ENCODE measurements at places on chromosomes 1 and 21. TPM values are rescaled to one million over a fixed set of nuclear protein-coding genes. Genes with fewer than 3 reads are reported as not detected.

DNA sequence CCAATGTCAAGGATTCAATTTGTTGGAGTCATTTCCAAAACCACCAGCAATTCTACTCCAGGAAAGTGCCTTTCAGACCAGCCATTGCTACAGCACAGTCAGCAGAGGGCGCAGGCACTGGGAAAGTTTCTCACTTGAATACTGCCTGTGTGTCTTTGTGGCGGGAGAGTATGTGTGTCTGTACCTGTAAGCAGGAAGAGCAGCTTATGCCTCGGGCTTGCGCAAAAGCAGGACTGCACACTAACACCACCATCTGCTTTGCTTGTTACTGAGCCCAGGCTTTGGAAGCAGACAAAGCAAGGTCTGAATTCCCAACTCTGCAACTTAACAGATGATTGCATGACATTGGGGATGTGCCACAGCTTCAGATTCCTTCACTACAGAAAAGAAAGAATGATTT, 7.0 kb upstream of the CTSE start:
- DNase-seq = no peak

DNA sequence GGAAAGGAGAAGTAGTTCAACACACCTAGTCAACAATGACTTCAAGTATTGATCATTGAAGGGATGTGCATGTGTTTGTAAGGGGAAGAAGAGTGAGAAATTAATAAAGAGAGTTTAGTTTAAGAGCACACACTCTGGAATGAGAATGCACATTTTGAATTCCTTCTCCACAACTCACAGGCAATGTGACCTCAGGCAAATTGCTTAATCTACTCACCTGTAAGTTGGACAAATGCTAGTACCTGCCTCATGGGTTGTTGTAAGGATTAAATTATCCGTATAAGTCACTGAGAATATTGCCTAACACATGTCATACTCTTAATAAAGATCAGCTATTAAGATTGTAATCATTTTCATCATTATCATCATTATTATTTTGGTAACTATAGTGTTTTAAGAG, 204.0 kb upstream of the NFIA start:
- DNase-seq = no peak

GRCh38 chr1:3121401-3122210, 52.6 kb downstream of the PRDM16 start:
- DNase-seq = peak; percentile 72

- DNase-seq = no peak
Observed at GRCh38 chr1:67717876-67718275, 32.9 kb downstream of the GADD45A start.

MCOLN3 gene
- 5.5 TPM for total RNA-seq

DNA sequence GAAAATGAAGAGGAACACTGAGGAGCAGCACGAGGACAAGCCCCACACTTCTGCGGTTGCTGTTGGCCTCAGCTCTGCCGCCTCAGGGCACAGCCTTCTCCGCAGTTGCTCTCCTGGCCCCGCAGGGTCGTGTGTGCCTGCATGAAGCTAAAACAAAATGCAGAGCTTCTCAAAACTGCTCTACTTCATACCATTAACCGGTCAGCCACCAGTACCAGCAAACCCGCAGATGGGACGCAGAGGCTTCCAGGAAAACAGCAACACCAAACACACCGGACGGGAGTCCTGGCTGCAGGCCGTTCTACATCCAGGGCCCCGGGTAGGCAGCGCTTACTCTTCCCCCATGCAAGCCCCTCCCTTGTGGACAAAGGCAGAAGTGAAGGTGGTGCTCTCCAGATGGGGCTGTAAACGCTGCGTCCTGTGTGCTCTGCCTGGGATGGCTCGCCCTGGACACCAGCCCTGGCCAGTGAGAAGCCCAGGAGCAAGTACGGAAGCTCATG, 7.1 kb upstream of the C1orf159 start:
- no peak for DNase-seq

DNA sequence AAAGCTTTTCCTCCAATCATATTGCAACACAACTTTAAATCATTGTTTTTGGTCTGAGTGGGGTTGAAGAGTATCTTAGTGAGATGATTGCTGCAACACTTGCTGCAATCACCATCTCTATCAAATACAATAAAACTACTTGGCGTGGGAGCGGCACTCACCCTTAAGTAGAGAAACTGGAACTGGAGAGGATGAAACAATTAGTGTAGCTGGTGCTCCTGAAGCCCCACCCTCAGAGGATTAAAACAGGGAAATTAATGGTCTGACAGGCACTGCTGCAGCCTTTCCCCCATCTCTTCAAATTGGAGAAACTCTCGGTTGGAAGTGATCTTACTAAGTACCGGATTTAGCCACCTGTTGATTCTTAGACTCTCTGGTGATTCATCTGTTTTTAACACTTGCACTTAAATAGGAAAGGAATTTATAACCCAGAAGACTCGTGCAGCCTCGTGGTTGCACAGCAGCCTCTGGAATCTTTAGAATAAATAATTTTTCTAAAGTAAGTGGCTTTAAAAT, 80.5 kb upstream of the KIF26B start:
- peak; percentile 68 for DNase-seq

- no peak for DNase-seq
Observed at GRCh38 chr1:41313661-41314131, 47.5 kb upstream of the FOXO6 start.

S100A14 gene
- 159 TPM for total RNA-seq

DNA sequence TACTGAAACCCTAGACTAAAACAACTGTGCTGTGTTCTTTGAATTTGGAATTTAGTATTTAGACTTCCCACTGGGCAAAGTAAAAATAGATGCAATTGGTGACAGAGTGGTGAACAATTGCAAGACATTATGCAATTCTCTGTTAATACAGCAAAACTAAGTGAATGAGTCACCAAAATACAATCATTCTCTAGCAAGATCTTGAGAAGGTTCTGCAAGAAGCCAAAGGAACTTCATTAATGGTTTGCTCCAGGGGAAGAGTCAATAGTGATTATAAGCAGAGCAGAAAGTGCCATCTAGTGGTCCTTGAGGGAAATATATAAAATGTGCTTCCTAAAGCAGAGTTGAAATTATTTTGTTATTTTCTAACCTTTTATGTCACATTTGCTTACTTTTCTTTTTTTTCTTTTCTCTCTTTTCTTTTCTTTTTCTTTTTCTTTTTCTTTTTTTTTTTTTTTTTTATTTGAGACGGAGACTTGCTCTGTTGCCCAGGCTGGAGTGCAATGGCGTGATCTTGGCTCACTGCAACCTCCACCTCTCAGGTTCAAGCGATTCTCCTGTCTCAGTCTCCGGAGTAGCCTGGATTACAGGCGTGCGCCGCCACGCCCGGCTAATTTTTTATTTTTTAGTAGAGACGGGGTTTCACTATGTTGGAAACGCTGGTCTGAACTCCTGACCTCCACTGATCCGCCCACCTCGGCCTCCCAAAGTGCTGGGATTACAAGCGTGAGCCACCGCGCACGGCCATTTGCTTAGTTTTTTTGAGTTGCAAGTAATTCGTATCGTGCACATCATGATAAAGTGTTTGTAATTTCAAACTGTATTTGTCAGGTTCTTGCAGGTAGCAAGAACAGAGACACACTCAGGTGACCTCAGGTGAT, 99.2 kb downstream of the CTH start:
- peak; percentile 27 for DNase-seq

GRCh38 chr1:225378880-225379279, 49.0 kb downstream of the LBR start:
- DNase-seq = no peak

GRCh38 chr1:242745079-242745478, 220.6 kb upstream of the PLD5 start:
- DNase-seq = no peak

DNA sequence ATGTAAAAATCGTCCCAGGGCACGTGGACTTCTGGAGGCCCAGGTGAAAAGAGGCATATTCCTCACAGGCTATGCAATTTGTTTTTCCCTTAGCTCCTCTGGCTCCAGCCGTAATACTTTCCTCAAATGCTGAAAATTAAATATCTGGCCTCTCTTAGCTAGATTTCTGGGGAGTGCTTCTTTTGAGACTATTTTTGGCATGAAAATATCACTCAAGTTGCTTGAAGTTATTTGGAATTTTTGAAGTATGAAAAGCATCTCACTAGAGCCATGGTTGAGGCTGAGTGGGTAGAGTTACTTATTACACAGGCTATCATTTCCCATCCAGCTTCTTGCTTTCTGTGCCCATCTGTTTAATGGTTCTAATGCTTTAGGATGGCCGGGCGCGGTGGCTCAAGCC, 59.7 kb downstream of the MYOM3 start:
- no peak for DNase-seq

PIK3R3 gene
- total RNA-seq = 22.0 TPM

GRCh38 chr1:71657891-71658679, 577.2 kb upstream of the ZRANB2 start:
- no peak for DNase-seq

CLCA4 gene
- not detected for total RNA-seq

- DNase-seq = no peak
Observed at GRCh38 chr1:51310871-51311613, 19.3 kb downstream of the TTC39A start.

- no peak for DNase-seq
Observed at GRCh38 chr1:61220536-61220935, 138.2 kb downstream of the NFIA start.

GBP2 gene
- 99.9 TPM for total RNA-seq

DNA sequence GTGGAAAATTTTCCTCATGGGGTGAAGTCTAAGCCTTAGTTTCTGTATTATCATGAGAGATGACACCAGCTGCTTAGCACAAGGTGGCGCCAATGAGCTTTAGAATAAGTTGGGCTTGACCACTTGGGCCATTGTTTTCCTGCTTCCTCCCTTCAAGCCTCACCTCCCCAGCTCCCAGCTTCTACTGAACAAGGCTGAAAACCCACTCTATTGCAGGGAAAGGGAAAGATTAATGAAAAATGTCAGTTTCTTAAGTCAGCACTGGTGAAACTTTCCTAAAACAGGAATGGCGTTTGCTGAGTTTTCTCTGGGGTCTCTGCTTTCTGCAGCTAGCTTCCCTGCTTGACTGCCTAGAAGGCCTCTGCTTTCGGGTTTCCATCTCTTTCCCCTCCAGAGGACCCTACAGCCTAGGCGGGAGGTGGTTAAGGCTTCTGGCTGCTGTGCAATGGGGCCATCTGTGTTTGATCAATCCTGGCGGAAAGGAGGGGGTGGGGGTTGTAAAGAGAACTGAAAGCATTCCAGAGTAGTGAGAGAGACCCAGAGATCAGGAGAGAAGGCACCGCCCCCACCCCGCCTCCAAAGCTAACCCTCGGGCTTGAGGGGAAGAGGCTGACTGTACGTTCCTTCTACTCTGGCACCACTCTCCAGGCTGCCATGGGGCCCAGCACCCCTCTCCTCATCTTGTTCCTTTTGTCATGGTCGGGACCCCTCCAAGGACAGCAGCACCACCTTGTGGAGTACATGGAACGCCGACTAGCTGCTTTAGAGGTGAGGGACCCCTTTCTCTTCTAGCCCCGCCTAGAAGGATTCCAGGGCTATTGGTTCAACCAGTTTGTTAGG, at the start of gene OLFML3:
OLFML3 (plus strand) TSS at position 612 of the 840 bp plus-strand sequence; CDS start at position 655, 43 bp downstream.
- DNase-seq = no peak

GRCh38 chr1:217418269-217419193, 212.4 kb downstream of the GPATCH2 start:
- DNase-seq = peak; percentile 1

- no peak for DNase-seq
Observed at GRCh38 chr1:89262643-89263042, 10.0 kb downstream of the GBP5 start.

DNA sequence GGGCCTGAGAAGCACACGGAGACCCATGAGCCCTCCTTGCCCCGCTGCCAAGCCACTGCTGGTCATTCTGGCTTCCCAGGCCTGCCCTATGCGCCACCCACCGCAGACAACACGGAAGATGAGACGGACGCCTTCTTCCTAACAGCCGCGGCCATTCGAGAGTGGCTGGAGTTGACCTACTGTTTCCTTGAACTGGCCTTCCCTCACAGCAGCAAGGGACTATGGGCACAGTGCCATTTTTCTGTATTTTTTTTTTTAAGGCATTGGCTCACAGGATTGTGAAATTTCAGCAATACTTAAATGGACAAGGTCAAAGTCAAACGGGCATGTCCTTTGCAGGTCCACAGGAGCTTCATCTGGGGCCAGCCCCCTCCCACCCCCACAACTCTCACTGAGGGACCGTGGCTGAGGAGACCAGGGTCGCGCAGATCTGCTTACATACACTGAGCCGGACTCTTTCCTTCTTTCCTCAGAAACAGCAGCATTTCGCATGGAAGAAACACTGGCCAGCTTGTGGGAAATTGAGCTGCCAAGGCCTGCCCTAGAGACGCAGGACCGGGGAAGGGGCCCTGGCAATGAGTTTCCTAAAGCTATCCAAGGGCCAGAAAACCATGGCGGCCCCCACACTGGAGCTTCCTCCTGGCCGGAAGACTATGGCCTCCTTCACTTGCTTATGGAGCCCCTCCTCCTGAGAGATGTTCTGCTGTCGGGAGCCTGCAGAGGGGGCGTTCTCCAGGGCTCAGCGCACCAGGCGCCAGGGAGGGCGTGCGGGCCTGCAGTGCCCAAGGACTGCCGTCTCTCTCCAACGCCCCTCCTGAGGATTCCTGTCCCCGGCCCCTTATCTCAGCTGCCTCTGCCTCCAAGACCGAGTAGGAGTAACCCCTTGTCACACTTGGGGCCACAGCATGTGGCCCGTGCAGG, 98.9 kb downstream of the PGBD5 start:
- DNase-seq = no peak

DNA sequence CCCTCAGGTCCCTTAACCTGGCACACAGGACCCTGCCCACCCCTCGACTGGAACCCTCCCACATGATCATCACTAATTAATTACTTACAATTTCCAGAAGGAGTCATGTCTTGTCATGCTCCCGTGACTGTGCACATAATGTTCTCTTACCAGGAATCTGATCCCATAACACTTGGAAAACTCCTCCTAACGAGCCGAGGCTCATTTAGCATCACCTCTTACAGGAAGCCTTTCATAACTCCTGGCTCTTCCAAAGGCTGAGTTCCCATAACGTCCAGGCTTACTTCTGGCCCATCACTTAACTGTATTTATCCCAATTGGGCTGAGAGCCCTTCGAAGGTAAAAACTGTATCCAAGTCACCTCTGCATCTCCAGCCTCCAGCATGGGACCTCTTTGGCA, 147.9 kb upstream of the JUN start:
- no peak for DNase-seq

DNA sequence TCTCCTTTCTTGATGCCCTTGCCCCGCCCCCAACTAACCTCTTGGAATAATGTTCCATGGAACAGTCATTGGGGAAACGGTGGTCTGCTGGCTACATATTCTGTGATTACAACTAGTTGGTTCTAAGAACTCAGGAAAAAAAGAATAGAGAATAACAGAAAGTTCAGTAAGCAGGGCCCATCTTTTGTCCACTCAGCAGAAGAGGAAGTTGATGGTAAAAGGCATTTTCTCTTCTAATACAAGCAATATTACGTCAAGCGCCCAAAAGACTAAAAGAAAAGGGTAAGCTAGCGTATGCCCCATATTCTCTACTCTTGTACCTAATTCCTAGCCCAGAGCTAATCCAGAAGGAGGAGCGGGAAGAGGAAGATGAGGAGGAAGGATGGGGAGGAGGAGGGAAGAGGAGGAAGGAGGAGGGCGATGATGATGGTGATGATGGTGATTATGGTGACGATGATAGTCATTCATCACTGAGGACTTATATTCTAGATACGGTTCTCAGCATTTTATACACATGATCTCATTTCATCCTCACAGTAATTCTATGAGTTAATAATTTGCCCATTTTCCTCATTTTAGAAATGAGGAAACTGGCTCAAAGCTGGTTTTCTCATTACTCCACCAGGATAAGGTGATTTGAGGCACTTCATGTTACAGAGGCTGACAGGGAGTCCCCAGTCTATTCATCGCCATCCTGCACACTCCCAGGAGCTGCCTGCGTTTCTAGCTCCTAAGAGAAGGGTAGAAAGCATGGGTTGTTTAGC, 76.6 kb upstream of the EFHD2 start:
- DNase-seq = no peak

C1QA gene
- total RNA-seq = 180 TPM

PGD gene
- 158 TPM for total RNA-seq

All from upper lobe of left lung (tissue), 6 donors.